ENCODE measurements at places on chromosomes 5 and 9. TPM values are rescaled to one million over a fixed set of nuclear protein-coding genes. Genes with fewer than 3 reads are reported as not detected.

The NR2F1-AS1 gene
- 3.1 TPM for total RNA-seq

The KIF4B gene
- 0.06 TPM for total RNA-seq

The NEURL1B gene
- 8.5 TPM for total RNA-seq

The TBC1D13 gene
- total RNA-seq, result 20.9 TPM

The MED10 gene
- 78.1 TPM for total RNA-seq

The LHX3 gene
- 0.10 TPM for total RNA-seq

The ANKRD55 gene
- total RNA-seq, result not detected

The FCN2 gene
- total RNA-seq, result not detected

The SH3RF2 gene
- 2.4 TPM for total RNA-seq

The CACNA1B gene
- total RNA-seq, result 0.02 TPM

The TEK gene
- 0.12 TPM for total RNA-seq

The RIMOC1 gene
- total RNA-seq, result 10.1 TPM

The CERCAM gene
- total RNA-seq, result 40.3 TPM

The ACTL7A gene
- total RNA-seq, result not detected

The SMC5 gene
- 10.3 TPM for total RNA-seq

The IRX4 gene
- total RNA-seq, result 0.31 TPM

The PNPLA7 gene
- 0.54 TPM for total RNA-seq

The OTULIN gene
- 22.3 TPM for total RNA-seq

The PCDHGA10 gene
- total RNA-seq, result 0.03 TPM

The SPACA9 gene
- 5.6 TPM for total RNA-seq

The PGM5 gene
- not detected for total RNA-seq

The HTR4 gene
- total RNA-seq, result not detected

The ZBTB43 gene
- 7.8 TPM for total RNA-seq

The TTF1 gene
- total RNA-seq, result 16.2 TPM

The CMYA5 gene
- 0.14 TPM for total RNA-seq

The GABRA1 gene
- total RNA-seq, result not detected

The SLC34A1 gene
- total RNA-seq, result not detected

The SAXO1 gene
- total RNA-seq, result not detected
